ENCODE measurements at places on chromosomes 7 and 10. TPM values are rescaled to one million over a fixed set of nuclear protein-coding genes. Genes with fewer than 3 reads are reported as not detected.

GPR85 gene
- 1.8 TPM for total RNA-seq

SUMF2 gene
- total RNA-seq = 141 TPM

STEAP1B gene
- total RNA-seq = 1.5 TPM

ERVW-1 gene
- total RNA-seq = 0.25 TPM

MKX gene
- total RNA-seq = 3.5 TPM

PAPOLB gene
- total RNA-seq = 0.25 TPM

LRRN3 gene
- 13.7 TPM for total RNA-seq

CCL26 gene
- total RNA-seq = not detected

FRMD4A gene
- total RNA-seq = 64.5 TPM

ASAH2 gene
- total RNA-seq = 2.3 TPM

DNAJC9 gene
- 21.0 TPM for total RNA-seq

SLC16A12 gene
- total RNA-seq = 4.6 TPM

PDCD4 gene
- total RNA-seq = 35.6 TPM

PCDH15 gene
- total RNA-seq = 16.9 TPM

RSPH10B gene
- 9.8 TPM for total RNA-seq

ASB10 gene
- not detected for total RNA-seq

IRF5 gene
- total RNA-seq = 34.1 TPM

CPED1 gene
- total RNA-seq = 12.6 TPM

TMEM176B gene
- 39.2 TPM for total RNA-seq

GRID2IP gene
- total RNA-seq = 0.77 TPM

ASNS gene
- 56.7 TPM for total RNA-seq

RBM33 gene
- total RNA-seq = 60.6 TPM

MSMB gene
- not detected for total RNA-seq

ZNF365 gene
- 2.4 TPM for total RNA-seq

MAP3K8 gene
- 49.3 TPM for total RNA-seq

VGF gene
- 0.55 TPM for total RNA-seq

CRTAC1 gene
- 82.4 TPM for total RNA-seq

ST8SIA6 gene
- 4.0 TPM for total RNA-seq

SFRP5 gene
- total RNA-seq = 12.8 TPM

NOC3L gene
- total RNA-seq = 10.9 TPM

CNTNAP2 gene
- 0.43 TPM for total RNA-seq

CYP2E1 gene
- total RNA-seq = 1.1 TPM

FAM13C gene
- total RNA-seq = 9.5 TPM

ACSM6 gene
- total RNA-seq = not detected

ASIC3 gene
- total RNA-seq = 3.9 TPM

DPP6 gene
- total RNA-seq = 1.2 TPM

GSTO1 gene
- total RNA-seq = 47.2 TPM
